ENCODE measurements at places on chromosomes 3 and 15.

DNA sequence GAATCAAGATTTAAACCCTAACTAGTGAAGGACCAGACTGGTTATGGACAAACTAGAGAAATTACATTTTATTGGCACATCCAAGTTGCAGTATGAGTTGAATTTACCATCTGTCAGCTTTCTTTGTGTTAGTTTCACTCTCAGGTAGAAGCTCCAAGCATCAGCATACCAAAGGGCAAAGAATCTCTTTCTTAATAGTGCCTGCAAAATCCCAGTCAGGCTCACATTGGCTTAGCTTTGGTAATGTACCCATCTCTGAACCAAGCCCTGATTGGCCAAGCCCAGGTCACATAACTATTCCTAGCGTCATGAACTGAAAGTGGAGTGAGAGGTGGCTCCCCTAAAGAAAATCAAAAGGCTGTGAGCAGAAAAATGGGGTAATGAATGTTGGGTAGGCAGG, 66.9 kb downstream of the CCNL1 start:
- no peak for DNase-seq

DNA sequence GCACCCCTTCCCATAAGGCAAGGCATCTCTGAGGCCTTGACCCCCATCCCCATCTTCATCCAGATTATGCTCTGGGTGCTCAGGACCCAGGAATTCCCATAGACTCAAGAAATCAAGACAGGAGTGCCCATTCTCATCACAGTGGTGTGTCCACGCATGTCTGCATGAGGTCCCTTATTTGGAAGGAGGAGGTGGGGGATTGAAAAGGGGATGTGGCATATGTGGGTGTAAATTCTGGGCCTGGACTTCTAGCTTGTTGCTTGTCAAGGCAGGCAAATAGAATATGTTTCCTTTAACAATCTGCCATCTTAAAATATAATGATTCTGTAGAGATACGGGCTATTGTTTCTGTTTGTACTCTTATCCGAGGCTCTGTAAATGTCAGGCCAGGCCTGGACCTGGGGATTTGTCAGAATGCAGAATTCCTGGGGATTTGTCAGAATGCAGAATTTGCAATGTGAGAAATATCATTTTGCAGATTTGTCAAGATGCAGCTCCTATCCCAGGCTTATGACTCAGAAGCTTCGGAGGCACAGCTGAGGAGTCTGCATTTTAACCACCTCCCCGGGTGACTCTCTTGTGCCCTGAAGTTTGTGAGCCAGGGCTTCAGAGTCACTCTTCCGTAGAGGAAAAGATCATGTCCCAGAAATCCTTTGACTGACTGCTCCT, 157.8 kb downstream of the SV2B start:
- no peak for DNase-seq

DNA sequence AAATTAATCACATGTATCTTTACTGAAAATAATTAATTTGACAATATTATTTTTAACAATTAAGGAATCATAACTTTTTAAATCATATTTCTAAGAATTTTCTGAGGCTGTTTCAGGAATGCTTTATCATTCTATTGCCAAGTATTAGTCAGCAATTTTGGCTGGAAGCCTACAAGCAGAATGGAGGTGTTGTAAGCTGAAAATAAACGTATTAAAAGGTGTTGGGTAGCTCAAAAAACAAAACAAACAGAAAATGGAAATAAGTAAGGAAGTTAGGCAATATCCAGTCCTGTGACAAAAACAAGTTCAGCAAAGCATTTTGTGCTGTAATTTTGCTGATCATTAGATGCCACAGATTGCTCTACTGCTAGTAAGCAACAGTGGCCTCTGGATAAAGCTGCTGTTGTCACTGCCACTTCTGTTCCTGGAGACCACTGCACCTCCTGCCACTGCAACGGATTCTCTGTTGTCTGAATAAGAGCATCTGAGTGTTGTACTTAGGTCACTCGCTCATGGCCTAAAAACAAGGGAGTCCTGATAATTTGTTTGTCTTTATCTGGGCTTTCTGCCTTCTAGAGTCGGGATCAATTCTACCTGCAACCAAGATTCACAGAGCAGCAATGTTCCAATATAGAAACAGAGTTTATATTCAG, 63.5 kb upstream of the SLITRK3 start:
- peak; percentile 34 for DNase-seq

- no peak for DNase-seq
These were observed 45.8 kb downstream of the SCN5A start for GRCh38 chr3:38603731-38604131.

Measured in fibroblast of skin of right biceps (primary cell).